ENCODE measurements at places on chromosomes 13 and 19. TPM values are rescaled to one million over a fixed set of nuclear protein-coding genes. Genes with fewer than 3 reads are reported as not detected.

GRCh38 chr13:80050252-80050651 lies 290.7 kb downstream of the SPRY2 start:
- DNase-seq = no peak

- peak; percentile 8 for DNase-seq
These were observed 276.7 kb downstream of the POU4F1 start for GRCh38 chr13:78326633-78327032.

GRCh38 chr13:114121496-114122126 lies 10.8 kb downstream of the RASA3 start:
- DNase-seq = no peak

The ELSPBP1 gene
- not detected for total RNA-seq

All from lung microvascular endothelial cell (primary cell).